IMR-90 (cell line): ENCODE measurements at places on chromosomes 2 and 18.

GRCh38 chr18:31702449-31702848 is 18.1 kb upstream of the B4GALT6 start:
- DNase-seq, result no peak

DNA sequence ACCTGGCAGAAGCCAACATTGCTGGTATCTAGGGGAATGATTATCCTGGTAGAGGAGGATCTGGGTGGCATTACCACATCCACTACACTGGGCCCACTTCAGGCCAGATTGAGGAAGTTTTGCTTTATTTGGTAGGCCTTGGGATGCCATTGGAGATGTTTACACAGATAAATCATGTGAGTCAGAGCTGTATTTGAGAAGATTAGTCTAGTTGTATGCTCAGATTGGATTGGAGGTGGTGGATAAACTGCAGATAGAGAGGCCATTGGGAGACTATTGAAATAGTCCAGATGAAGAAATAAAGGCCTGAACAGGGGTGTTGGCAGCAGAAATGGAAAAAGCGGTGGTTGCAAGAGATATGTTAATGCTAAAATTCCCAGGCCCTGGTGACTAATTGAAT is 81.5 kb downstream of the EFEMP1 start:
- peak; percentile 57 for DNase-seq

DNA sequence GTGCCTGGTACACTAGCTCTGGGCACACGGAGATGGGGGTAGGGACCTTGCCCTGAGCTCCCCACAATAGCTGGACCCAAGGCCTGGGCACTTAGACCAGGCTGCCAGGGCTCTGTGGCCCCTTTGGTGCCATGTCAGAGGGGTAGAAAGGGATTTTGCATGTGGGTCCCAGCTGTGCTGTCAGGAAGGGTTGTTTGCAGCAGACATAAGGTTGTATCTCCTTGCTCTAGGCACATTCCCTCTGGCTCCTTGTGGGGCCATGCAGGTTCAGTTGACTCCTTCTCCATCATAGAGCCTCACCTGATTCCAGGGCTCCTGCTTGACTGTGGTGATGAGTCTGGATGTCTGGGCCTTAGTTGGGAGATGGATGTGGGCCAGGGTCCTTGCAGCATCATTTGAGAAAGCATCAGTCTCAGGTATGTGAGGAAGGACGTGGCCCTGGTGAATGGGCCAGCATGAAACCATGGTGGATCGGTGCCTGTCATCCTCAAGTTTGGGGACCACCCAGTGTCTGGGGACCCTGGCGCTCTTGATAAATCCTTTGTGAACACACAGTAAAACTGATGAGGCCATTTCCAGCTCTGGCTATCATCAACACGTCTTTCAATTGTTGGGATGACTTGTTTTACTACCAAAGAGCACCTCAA is 461.9 kb upstream of the HS6ST1 start:
- DNase-seq, result no peak

GRCh38 chr2:106272216-106272807 is 78.2 kb upstream of the UXS1 start:
- no peak for DNase-seq

DNA sequence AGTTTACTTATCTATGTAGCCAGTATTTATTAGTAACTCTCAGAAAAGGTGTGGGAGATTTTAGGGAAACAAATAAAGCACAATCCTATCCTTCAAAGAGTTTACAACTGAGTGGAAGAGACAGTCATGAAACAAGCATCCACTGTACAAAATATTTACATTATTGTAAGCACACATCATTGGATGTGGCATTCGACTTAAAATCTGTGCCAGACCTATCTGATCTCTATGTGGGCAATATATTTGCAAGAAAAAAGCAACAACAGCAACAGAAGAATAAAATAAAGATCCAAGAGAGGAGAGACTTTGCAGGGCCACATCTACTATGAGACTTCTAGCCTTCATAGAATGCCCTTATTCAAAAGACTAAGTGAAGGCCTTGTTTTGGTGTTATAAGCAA is 882.1 kb upstream of the PIK3C3 start:
- peak; percentile 52 for DNase-seq

- no peak for DNase-seq
Observed at GRCh38 chr2:66753660-66754059, 318.7 kb downstream of the MEIS1 start.

- no peak for DNase-seq
Observed at GRCh38 chr2:236001854-236002253, 166.3 kb downstream of the GBX2 start.

DNA sequence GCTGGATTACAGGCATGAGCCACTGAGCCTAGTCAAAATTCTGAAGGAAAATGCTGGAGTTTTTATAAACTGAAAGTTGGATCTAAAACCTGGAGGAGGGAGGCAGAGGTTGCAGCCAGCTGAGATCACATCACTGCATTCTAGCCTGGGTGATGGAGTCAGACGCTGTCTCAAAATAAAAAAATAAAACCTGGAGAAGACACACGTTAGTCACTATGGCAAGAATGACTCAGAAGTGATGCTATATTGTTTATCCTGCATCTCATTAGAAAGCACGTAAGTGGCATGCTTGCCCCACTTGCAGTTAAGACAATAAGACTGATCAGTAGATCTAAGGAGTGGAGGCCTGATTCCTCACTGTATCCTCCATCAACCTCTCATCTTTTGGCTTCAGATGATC is 106.6 kb upstream of the STON1 start:
- DNase-seq, result peak; percentile 93

- DNase-seq, result no peak
Observed at GRCh38 chr2:172088245-172089004, 3.1 kb downstream of the DLX1 start.

- no peak for DNase-seq
Observed at GRCh38 chr2:197839327-197839726, 34.9 kb downstream of the PLCL1 start.

- no peak for DNase-seq
Observed at GRCh38 chr2:129006901-129007300, 688.2 kb upstream of the HS6ST1 start.

DNA sequence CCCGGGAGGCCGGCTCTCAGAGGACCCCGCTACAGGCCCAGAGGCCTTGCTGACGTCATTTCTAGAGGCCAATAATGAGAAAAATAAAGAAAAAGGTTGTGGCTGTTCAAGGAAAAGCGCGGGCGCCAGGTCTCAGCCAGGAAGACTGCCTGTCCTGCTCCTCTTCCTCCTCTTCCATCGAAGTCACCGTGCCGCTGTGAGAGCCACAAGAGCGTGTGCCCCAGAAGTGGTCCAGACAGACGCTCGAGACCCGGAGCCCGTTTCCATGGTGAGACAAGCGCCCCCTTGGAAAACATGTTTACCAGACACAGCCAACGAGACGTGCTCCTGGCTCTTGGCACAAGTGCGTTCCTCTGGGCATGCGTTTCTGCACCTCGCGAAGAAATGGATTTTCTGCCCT is 210.5 kb downstream of the HDAC4 start:
- no peak for DNase-seq

DNA sequence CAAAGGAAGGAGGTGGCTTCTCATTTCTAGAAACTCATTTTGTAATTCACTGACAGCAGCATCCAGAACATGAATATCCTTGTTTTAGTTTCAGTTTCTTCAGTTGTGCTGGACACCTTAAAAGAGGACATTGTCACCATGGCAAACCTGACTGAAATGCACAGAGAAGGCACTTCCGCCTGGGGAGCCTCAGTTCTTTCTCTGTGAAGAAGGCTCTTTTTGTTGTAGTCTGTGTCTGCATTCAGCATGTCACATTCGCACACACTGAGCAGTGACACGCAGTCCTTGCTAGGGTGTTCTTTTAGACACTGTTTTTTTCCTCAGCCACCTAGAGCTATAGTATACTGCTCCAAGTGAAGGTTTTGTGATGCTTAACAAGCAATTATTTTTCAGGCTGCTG is 9.5 kb upstream of the RPRM start:
- no peak for DNase-seq

DNA sequence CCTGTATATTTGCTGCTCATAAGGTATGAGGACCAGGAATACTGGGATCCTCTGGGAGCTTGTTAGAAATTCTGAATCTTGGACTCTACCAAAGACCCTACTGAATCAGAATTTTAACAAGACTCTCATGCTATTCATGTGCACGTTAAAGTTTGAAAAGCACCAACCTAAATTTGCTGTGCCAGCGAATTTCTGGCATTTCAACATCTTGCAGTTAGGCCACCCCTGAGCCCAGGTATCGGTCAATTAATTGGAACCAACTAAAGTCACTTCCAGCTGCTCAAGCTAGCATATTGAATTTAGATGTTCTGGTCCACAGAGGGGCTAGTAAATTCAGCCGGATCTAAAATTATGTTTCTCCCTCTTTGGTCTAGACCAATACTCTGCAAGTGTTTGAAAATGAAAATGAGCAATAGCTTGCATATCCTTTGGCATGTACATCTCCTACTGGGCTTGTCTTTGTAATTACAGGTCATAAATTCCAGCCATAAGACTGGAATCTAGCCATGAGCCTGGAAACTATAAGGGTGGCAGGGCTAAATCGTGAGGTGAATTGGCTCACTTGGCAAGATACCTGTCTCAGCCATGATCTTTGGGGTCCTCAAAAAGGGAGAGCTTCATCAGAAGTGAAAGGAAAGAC is 72.4 kb downstream of the SKA1 start:
- no peak for DNase-seq

- no peak for DNase-seq
Observed at GRCh38 chr2:64990876-64991275, 1.7 kb downstream of the SLC1A4 start.

DNA sequence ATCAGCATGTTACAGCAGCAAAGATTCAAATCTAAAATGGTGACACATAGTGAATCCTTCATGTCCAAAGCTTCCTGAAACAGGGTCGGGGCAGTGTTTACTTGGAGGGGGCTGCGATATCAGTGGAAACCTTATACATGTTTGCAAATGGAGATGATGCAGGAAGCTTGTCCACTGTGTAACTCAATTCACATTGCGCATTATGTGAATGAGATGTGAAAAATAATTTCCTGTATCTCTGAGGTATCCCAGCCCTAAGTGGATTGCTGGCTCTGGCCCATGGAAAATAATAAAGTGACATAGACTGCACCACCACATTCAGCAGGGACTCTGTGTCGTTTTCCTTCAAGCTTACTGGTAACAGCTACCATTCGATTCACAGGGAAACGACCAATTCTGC is 505.5 kb downstream of the GALR1 start:
- no peak for DNase-seq

DNA sequence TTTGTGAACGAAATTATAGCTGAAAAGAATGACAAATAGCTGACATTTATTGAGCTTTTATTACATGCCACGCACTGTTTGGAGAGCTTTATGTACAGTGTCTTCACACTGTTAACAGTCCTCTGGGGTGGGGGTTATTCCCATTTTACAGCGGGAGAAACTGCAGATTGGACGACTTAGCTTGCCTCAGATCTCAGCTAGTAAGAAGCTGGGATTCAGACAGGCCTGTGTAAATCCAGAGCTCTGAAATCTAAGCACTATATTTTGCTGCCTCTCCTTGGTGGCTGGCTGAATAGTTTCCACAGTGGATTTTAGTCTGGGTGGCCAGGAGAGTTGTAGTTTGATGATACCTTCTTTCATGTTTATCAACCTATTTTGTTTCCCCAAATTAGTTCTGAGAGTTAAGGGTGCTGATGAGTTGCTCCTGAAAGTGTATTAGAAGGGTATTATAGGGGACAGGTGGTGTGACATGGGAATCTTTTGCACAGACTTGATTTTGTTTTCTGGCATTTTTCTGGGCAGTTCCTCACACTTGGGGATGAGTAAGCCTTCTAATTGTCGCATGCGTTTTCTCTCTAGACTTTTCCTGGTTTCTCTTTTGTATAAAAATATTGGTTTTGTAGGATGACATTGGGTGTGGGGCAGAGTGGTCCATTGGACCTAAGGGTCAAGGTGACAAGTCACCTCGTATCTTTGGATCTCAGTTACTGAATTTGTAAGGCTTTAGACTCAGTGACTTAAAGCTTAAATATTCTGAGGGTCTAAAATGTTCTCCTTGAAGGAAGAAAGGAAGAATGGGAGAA is 1.5 kb downstream of the ACSL3 start:
- DNase-seq, result peak; percentile 62

DNA sequence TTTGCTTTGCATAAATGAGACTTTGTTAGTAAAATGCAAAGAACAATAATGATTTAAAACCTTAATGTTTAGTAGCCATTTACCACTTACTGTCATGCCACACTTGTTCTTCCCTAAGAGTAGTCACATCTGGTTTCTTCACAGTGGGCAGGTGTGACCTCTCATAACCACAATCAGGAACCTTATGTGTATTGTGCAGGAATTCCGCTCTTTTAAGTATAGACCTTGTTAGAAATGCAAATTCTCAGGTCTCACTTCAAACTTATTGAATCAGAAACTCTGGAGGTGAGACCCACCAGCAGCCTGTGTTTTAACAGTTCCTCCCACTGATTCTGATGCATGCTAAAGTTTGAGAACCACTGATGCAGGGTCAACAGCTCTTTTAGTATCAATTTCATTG is 518.8 kb upstream of the MEX3C start:
- no peak for DNase-seq

DNA sequence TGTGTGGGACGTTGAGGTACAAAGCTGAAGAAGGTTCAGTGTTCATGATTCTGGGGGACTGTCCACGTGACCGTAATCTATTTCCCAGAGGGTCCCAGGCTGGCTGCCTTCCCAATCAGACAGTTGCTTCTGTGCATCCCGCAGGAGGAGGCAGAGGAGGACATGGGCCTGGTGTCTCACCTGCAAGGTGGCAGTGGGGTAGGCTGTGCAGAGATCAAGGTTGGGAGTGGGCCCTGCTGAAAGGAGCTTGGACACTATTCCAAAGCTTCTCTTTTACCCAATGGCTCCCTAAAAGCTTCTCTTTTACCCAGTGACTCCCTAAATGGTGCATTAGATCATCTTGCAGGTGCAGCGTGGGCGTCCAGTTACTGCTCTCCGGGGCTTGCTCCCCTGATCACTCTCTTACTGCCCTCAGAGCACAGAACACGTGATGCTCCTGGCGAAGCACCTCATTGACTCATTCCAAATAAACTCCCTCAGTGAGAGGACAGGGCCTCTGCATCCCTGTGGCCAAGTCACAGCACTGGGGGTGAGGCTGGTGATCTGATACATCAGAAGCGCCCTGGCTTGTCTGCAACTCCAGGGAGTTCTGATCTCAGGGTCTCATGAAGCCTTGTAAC is 41.5 kb downstream of the RNF144A start:
- no peak for DNase-seq

- DNase-seq, result no peak
Observed at GRCh38 chr2:45856391-45857274, 205.2 kb downstream of the PRKCE start.

DNA sequence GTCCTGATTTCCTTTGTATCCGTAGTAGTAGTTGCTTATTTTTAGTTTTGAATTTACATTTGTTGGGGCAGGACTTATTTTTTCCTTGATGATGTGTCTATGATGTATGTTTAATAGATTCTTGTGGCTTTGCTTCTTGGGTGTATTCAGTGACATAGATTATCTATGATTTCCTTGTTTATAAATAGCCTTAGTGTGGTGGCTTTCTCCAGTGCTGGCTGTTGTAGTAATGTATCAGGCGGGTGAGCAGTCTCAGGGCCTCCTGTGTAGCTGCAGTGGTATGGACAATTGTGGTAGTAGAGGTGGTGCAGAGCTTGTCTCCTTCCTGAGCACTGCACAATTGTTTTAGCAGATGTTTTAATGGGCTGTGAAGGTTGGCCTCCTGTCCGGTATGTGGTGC is 60.5 kb downstream of the SMCHD1 start:
- DNase-seq, result peak; percentile 68
